Fibroblast of the aortic adventitia (primary cell): ENCODE measurements at places on chromosomes 2 and 18. TPM values are rescaled to one million over a fixed set of nuclear protein-coding genes. Genes with fewer than 3 reads are reported as not detected.

The RAPGEF4 gene
- 1.3 and 54.4 TPM in 2 replicates for total RNA-seq

The REG1B gene
- total RNA-seq = not detected in 2 replicates

The ASIC4 gene
- total RNA-seq = not detected in 2 replicates

The REG3A gene
- not detected in 2 replicates for total RNA-seq

The KCNJ3 gene
- total RNA-seq = not detected in 2 replicates

The GPR45 gene
- not detected in 2 replicates for total RNA-seq

The AGXT gene
- not detected in 2 replicates for total RNA-seq

The MAL gene
- total RNA-seq = not detected in 2 replicates

The GATA6 gene
- total RNA-seq = 22.5 and 34.0 TPM in 2 replicates

The SERPINB3 gene
- not detected in 2 replicates for total RNA-seq

The RNF125 gene
- 0.65 and 1.6 TPM in 2 replicates for total RNA-seq

The INHA gene
- total RNA-seq = 0.18 and 2.0 TPM in 2 replicates

The PSME4 gene
- 34.8 and 43.9 TPM in 2 replicates for total RNA-seq

The IL1R1 gene
- 150 and 152 TPM in 2 replicates for total RNA-seq

The CHRNG gene
- not detected in 2 replicates for total RNA-seq

The INO80D gene
- 4.7 and 12.0 TPM in 2 replicates for total RNA-seq

The CRYBA2 gene
- total RNA-seq = not detected in 2 replicates

The CXCR1 gene
- total RNA-seq = not detected in 2 replicates

The EPHA4 gene
- total RNA-seq = 13.9 and 26.7 TPM in 2 replicates

The AAK1 gene
- total RNA-seq = 82.6 and 88.1 TPM in 2 replicates

The VAPA gene
- 324 and 436 TPM in 2 replicates for total RNA-seq

The ANKZF1 gene
- total RNA-seq = 23.7 and 64.5 TPM in 2 replicates

The KIAA2012 gene
- total RNA-seq = not detected in 2 replicates

The ESPNL gene
- 1.4 and 2.4 TPM in 2 replicates for total RNA-seq

The DSC1 gene
- total RNA-seq = 0.25 TPM in 1 of 2 replicates, not detected in the other

The PELI1 gene
- 5.8 and 8.3 TPM in 2 replicates for total RNA-seq

The SFTPB gene
- total RNA-seq = 0.09 TPM in 1 of 2 replicates, not detected in the other

The SGPP2 gene
- not detected in 2 replicates for total RNA-seq

The POTEF gene
- total RNA-seq = not detected in 2 replicates

The VSNL1 gene
- total RNA-seq = 0.90 and 3.7 TPM in 2 replicates

The C1GALT1C1L gene
- total RNA-seq = 0.16 and 0.36 TPM in 2 replicates

The GPR75 gene
- 0.25 and 2.4 TPM in 2 replicates for total RNA-seq

The CNDP1 gene
- not detected in 2 replicates for total RNA-seq

The KCNG2 gene
- not detected in 2 replicates for total RNA-seq

The PTPRN gene
- 0.36 and 1.8 TPM in 2 replicates for total RNA-seq

The DLX2 gene
- 0.72 TPM in 1 of 2 replicates, not detected in the other for total RNA-seq

The NMUR1 gene
- total RNA-seq = not detected in 2 replicates

The ZNF804A gene
- total RNA-seq = 4.7 and 12.9 TPM in 2 replicates

The MC2R gene
- not detected in 2 replicates for total RNA-seq

The KIAA1328 gene
- 9.6 and 13.6 TPM in 2 replicates for total RNA-seq

The GKN1 gene
- total RNA-seq = not detected in 2 replicates

The DCDC2C gene
- total RNA-seq = not detected in 2 replicates

The BOLL gene
- not detected in 2 replicates for total RNA-seq

The ASPRV1 gene
- 0.54 TPM in 1 of 2 replicates, not detected in the other for total RNA-seq

The OTOF gene
- not detected in 2 replicates for total RNA-seq

The RESP18 gene
- total RNA-seq = not detected in 2 replicates
